ENCODE measurements at places on chromosomes 5 and 9.

GRCh38 chr5:16916262-16916878 is 19.7 kb downstream of the MYO10 start:
- DNase-seq, result no peak

- DNase-seq, result no peak
These were observed 59.0 kb upstream of the BARX1 start for GRCh38 chr9:94014066-94014654.

DNA sequence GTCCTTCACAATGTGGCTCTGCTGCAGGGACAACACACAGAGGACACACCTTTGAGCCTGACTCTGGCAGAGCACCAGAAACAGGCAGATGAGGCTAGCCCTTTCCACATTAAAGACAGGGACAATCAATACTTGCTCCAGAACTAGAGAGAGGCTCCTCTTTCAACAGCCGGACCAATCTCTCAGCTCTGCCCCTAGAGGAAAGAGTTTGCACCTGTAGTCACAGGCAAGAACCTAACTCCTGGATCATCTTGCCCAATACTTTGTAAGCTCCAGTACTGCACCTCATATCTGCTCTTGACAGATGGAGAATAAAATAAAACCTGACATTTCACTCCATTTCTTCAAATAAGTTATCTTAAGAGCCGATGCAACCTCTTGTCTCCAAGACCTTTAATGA is 52.1 kb downstream of the EPB41L4A start:
- DNase-seq, result no peak

DNA sequence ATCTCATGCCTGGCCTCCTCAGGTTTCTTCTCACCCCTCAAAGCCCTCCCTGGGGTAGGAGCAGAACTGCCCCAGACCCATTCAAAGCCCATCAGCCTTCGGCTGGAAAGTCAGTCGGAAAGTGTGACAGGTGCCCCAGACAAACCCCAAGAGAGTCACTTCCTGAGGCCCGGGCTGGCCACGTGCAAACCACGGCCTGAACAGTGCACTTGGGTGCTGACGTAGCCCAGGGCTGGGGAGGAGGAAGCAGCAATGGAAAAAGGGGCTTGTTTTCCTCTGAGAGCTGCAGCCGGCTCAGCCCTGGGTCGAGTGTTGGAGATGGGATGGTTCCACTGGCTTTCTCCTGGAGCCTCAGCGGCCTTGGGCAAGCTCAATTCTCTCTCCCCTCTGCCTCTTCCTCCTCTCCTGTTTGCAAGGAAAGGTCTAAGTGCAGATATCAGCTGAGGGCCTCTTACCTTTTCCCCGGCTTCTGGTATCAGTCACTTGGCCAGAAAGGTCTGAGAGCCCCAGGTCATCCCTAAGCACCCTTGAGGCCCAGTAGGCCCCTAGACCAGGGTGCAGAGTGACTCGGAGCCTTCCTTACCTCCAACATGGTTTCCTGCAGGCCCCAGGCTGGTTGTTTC is 5.9 kb upstream of the EGR1 start:
- DNase-seq, result no peak

Measured in ovary (tissue), 10 donors.